ENCODE measurements at places on chromosomes 6 and 20. TPM values are rescaled to one million over a fixed set of nuclear protein-coding genes. Genes with fewer than 3 reads are reported as not detected.

The MLN gene
- not detected for polyA plus RNA-seq

The CCM2L gene
- not detected for polyA plus RNA-seq

The PCSK2 gene
- not detected for polyA plus RNA-seq

The HDDC2 gene
- polyA plus RNA-seq, result 85.5 TPM

The ZBTB46 gene
- 0.15 TPM for polyA plus RNA-seq

The DEFB124 gene
- 0.26 TPM for polyA plus RNA-seq

The MCM9 gene
- 2.9 TPM for polyA plus RNA-seq

The PDE7B gene
- polyA plus RNA-seq, result 2.2 TPM

The RBM24 gene
- polyA plus RNA-seq, result 0.20 TPM

Data from SK-N-SH (cell line).